ENCODE measurements at places on chromosomes 6 and 20. TPM values are rescaled to one million over a fixed set of nuclear protein-coding genes. Genes with fewer than 3 reads are reported as not detected.

DNA sequence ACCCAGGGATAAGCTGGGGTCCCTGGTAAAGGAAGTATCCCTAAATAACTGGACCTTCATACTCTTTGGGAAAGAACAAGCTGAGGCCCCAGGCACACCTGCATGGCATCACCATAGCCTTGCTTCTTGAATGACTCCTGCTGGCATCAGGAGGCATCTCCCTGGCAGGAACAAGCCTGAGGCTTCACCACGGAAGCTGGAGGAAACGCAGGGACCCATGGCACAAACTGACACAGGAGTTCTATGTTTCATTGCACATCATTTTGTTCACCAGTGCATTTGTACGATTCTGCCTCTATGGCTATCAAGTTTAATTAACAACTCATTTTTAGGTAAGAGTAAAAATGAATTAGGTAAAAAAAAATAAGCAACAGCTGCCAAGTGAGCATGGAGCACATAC lies 619 bp upstream of the PDE7B start:
- no peak for DNase-seq

DNA sequence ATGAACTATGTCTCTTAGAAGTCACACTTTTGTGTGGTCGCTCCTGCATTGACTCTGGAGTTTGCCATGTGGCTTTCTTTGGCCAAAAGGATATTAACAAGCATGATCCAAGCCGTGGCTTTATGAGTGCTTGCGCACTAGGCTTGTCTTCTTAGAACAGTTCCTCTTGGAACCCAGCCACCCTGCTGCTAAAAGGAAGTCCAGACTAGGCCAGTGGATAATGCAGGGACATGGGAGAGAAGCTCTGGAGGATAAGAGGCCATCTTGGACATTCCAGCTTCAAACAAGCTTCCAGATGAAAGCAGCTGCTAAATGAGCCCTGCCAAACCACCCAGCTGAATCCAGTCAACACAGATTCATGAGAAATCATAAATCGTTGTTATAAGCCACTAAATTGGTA lies 346.4 kb downstream of the CDC5L start:
- DNase-seq = peak; percentile 90

DNA sequence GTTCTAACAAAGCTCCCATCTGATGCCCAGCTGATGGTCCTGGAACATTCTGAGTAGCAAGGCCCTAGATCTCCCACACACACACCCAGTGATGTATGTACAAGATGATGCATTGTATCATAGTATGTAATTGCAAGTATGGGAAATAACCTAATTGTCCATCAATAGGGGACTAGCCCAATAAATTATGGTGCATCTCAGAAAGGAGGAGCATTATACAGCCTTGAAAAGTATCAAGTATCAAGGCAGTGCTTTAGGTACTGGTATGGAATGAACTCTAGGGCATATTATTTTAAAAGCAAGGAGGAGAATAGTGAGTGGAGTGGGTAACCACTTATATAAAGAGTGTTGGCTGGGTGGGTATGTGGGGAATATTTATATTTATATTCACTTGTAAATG lies 24.8 kb upstream of the PREX1 start:
- DNase-seq = no peak

- DNase-seq = no peak
Observed at GRCh38 chr20:6663104-6663503, 104.4 kb upstream of the BMP2 start.

DNA sequence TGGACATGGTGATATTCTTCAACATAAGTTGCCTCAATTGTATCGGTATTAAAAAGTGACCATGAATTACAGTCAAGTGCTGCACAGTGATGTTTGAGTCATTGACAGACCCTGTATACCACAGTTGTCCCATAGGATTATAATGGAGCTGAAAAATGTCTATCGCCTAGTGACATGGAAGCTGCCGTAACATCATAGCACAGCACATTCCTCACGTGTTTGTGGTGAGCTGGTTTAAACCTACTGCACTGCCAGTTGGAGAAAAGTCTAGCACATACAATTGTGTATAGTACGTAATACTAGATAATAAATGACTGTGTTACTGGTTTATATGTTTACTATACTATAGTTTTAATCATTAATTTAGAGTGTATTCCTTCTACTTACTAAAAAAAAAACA lies 150.2 kb downstream of the CDH26 start:
- no peak for DNase-seq

DNA sequence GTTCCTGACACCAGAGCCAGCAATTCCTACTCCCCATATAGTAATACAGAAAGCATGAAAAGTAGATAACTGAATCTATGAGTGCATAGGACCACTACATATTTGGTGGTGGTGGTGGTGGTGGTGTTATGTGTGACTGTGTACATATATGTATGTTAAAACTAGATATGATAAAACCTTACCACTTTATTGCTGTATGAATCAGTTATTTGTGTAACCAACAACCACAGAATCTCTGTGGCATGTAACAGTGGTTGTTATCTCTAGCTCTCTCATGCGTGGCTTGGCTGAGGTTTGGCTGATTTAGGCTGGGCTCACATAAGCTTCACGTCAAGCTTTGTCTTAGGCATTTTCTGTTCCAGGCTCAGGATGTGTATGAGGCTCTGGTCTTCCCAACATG lies 55.7 kb downstream of the PLCB1 start:
- DNase-seq = no peak

The HLA-DRB5 gene
- total RNA-seq = 2.1 TPM

The FKBP1C gene
- not detected for total RNA-seq

The MGME1 gene
- total RNA-seq = 5.0 TPM

GRCh38 chr6:126035764-126036163 lies 49.4 kb downstream of the TRMT11 start:
- no peak for DNase-seq

- peak; percentile 92 for DNase-seq
Observed at GRCh38 chr6:113856625-113857555, at the start of gene MARCKS. MARCKS (plus strand) TSS chr6:113857345; CDS start chr6:113857746, 401 bp downstream.

DNA sequence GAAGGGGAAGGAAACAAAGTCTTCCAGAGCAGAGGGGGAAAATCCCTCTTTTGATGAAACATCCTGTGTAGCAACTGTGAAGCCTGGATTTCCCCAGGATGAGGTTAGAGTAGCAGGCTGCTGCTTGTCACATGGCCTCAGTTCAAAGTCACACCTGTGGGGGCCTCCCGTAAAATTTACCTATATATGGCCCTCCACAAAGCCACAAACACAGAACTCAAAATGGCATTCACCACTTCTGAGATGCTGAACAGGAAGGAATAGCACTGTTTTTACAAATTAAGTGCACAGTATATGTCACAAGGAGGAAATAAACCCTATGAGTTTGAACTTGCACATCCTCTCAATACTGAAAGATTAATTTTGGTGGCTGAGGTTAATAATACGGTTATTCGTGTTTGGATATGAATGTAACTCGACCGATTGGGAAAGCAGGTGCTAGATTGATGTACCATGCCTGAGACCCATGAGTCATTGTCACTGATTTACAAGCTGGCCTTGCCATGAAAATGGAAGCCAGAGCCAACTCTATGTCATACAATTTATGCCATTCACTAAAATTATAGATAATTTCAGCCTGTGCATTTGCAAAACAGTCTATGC lies 70.6 kb downstream of the SGK1 start:
- DNase-seq = no peak

DNA sequence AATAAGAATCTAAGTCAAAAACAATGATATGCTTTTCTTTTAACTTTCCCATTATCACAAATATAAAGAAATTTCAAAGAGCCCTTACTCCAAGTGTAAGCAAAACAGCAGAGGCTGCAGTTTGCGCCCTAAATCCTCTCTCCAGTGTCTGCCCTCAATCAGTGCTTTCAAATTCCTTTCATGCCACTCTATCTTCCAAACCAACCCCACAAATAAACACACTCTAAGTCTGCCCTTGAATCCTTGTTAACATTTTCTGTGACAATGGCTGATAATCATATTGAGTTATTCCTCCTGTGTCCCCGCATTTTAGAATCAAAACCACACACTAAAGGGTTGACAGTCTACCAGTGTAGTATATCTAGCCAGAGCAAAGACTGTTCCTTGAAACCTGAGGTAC lies 317.9 kb upstream of the MARCKS start:
- DNase-seq = no peak

DNA sequence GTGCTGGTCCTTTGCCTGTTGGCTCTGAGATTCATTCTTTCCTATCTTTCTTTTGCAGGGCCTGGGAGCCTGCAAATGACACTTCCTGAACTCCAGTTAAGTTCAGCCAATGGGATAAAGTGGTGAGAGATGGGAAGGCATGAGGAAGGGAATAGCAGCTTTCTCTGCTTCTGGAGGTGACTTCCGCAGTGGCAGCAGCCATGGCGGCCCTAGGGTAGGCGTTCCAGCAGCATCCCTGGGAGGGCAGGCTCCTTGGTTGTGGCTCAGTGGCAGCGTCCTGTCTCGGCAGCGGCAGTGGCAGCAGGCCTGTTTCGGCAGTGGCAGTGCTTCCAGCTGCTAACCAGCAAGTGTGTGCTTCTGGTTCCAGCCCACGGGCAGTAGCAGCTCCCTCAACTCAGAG lies 7.3 kb upstream of the MDFI start:
- peak; percentile 46 for DNase-seq

The MLN gene
- not detected for total RNA-seq

GRCh38 chr20:50789968-50790650 lies 4.8 kb upstream of the BCAS4 start:
- DNase-seq = peak; percentile 56

- DNase-seq = no peak
Observed at GRCh38 chr20:20318365-20319161, 49.3 kb upstream of the INSM1 start.

GRCh38 chr6:26273673-26274588 lies 91.1 kb upstream of the BTN3A2 start:
- no peak for DNase-seq

DNA sequence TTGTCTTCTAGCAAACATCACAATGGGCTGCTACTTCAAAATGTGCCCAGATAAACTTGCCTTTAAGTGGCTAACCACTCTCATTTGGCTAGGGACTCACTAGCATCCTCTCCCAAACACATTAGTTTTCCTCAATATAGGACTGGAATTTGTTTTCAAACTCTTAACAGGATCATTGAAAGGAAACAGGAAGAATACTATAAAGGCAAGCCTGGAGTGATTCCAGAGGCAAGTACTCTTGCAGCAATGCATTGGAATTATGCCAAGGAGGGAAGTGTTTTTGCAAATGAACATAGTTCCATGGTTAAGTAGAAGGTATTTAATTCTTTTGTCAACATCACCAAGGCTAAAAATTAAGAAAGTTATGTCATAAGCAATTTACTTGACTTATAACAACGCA lies 12.2 kb downstream of the EPHA7 start:
- DNase-seq = no peak

GRCh38 chr6:42158631-42159030 lies 14.5 kb upstream of the GUCA1A start:
- no peak for DNase-seq

- DNase-seq = no peak
Observed at GRCh38 chr6:113411011-113411410, 446.1 kb upstream of the MARCKS start.

- no peak for DNase-seq
Observed at GRCh38 chr6:3209114-3210023, 18.1 kb downstream of the TUBB2B start.

- no peak for DNase-seq
Observed at GRCh38 chr6:111551521-111552231, 54.0 kb downstream of the TRAF3IP2 start.

The MLIP gene
- 1.3 TPM for total RNA-seq

DNA sequence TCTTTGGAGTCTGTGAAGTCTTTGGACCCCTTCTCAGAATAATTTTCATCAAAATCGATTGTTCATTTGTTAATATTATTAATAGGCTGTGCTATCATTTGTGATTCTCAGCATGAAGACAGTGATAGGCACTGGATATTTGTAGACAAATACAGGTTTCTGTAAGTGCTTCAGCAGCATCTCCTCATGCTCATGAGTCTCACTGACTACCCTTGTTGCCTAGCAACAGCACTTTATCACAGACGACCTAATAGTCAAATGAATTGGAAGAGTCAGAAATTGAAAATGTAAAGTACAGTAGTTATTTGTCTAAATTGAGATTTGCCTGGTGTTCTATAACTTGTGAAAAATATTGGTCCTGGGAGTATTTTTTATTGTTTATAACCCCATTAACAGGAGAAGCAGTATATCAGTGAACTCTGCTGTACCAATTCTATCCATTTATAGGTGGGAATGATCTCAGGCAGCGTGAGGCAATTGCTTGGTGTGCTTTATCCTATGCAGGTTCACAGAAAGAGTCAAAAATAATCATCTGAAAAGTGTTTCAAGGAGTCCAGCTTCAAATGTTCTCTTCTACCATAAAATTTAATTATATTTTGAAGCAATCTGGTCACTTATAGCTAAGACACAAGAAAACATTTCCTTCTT lies 684.6 kb downstream of the RFPL4B start:
- no peak for DNase-seq

DNA sequence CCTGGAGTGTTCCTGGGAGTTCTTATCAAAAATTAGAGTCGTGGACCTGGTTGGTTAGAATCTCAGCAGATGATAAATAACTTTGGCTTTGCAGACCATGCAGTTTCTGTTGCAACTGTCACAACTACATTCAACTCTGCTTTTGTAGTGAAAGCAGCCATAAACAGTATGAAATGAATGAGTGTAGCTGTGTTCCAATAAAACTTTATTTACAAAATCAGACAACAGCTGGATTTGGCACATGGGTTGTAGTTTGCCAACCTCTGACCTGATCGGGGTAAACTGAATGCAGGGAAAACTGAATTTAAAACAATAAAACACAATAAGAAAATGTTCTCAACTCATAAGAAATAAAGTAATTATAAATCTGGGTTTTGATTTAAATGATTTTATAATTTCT lies 513.8 kb downstream of the CDKAL1 start:
- DNase-seq = no peak

The ZNF343 gene
- 12.5 TPM for total RNA-seq

DNA sequence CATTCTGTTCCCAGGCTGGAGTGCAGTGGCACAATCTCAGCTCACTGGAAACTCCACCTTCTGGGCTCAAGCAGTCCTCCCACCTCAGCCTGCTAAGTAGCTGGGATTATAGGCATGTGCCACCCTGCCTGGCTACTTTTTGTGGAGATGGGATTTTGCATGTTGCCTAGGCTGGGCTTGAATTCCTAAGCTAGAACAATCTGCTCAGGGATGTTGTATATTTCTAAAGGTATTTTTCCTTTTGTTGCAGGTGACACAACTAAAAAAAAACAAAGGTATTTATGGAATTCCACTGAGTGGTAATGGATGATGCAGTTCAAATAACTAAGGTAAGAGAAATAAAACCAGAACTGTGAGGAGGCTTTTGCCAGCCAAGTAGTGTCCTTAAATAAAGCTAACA lies 49.7 kb downstream of the PTPRA start:
- no peak for DNase-seq

GRCh38 chr6:52610011-52610410 lies 33.2 kb upstream of the TRAM2 start:
- DNase-seq = no peak

DNA sequence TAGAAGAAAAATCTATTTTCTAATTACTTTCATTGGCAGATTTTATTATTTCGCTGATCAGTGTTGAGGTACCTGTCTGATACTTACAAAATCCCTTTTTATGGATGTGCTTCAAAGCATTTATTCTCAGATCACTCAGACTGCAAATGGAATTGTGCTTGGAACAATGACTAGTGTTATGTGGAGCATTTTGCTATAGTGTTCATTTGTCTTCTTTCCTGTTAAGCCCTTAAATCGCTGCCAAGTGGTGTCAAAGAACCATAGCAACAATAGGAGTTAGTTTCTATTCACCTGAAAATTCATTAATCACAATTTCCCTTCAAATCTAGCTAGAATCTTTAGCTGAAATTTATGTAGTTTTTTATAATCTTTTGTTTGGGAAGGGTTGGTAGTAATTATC lies 29.8 kb downstream of the SMPDL3A start:
- no peak for DNase-seq
